ENCODE measurements at places on chromosomes 5 and 9. TPM values are rescaled to one million over a fixed set of nuclear protein-coding genes. Genes with fewer than 3 reads are reported as not detected.

GRCh38 chr9:121780177-121781040 lies 129.0 kb downstream of the DAB2IP start:
- DNase-seq: no peak

GRCh38 chr5:1855596-1855995 lies 27.1 kb downstream of the IRX4 start:
- no peak for DNase-seq

GRCh38 chr9:123419721-123420591 lies 64.0 kb downstream of the CRB2 start:
- DNase-seq: no peak

GRCh38 chr9:15349892-15350761 lies 43.1 kb upstream of the TTC39B start:
- no peak for DNase-seq

GRCh38 chr5:133793756-133794465 lies 174.5 kb downstream of the C5orf15 start:
- DNase-seq: no peak

TLR4 gene
- 9.6 TPM for total RNA-seq
